ENCODE measurements at places on chromosomes 5 and 9.

DNA sequence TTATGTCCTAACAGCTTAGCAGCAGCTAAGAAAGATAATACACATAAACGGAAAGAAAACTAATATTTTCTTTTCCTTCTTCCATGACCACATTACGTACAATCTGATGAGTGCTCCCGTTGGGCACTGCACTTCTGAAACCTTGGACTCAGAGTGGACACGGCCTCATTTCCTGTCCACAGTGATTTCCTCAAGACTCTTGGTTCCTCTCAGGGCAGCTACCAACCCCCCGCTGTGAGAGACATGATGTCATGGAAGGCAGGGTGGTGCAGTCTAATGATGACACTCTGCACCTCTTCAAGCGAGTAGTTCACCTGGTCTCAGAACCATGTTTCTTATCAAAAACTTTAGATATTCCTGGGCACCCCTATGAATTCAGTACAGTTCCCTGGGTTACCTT is 68.7 kb upstream of the CTSL start:
- DNase-seq = no peak

DNA sequence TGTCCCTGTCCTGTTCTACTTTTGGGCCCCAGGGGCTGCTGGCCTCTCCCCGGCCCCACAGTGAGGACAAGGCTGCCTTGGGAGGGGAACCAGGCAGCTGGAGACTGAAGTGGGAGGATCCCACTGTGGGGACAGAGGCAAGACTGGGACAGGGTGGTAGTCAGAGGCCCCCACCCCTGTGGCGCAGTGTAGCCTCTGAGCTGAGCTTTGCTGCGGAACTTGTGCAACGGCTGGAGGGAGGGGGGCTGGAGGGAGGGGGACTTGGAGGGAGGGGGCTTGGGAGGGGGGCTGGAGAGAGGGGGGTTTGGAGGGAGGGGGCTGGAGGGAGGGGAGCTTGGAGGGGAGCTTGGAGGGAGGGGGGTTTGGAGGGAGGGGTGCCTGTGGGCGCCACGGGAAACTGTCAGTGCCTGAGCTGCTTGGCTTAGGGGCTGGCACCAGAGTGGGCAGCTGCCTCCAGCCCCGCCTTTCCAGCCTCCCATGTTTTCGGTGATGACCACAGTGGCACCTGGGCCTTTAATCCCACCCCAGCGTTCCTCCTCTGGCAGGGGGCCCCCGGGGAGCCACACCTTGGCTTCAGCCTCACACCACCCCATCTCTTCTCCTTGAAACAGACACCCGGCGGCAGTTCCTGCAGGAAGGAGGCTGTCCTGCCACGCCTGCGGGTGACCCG is 2.3 kb upstream of the FUT7 start:
- DNase-seq = no peak

GRCh38 chr9:105066275-105066865 is 138.4 kb upstream of the ABCA1 start:
- no peak for DNase-seq

- DNase-seq = no peak
Observed at GRCh38 chr9:124553738-124554137, 46.5 kb upstream of the NR5A1 start.

DNA sequence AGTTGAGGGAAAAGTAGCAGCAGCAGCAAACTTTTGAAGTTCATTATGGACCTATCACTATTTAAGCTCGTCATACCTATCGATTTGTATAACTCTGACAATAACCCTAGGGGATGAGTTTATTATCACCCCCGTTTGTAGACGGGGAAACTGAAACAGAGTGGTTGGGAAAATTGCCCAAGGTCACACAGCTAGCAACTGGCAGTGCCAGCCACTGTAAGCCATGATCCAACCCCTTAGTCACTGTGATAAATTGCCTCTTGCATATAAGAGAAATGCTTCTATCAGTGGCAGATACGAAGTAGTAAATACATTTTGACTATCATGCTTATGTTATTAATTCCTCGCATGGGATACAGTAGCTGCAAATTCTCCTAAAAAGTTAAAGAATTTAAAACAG is 73.3 kb upstream of the ATP10B start:
- no peak for DNase-seq

DNA sequence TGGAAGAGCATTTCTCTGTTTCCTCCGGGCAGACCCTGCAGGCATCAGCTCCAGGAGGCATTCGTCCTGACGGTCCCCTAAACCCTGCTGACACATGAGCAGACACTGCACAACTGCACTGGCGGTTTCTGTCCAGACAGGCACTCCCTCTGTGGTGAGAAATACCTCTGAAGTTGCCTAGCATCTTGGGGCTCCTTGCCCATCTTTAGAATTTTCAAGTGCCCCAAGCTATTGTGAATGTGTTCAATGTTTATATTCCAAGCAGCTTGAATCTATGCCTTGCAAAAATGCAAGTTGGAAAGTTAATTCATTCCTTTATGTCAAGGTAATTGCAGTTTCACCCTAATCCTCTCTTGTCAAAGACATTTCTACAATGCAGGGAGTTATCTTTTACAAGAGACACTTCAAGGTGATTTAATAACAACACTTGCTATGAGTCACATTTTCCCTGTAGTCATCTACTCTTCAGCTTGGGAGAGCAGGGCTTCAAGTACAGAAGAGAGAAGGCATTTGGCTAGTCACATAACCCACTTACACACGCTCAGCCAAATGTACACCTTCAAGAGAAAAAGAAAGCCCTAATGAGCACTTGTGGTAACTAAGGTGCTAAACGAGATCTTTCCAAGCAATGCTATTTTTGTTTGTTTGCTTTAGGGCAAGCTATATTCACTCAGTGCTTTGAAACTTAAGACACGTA is 302.5 kb downstream of the MLLT3 start:
- DNase-seq = no peak

- DNase-seq = no peak
Observed at GRCh38 chr5:16306812-16307211, 127.2 kb upstream of the MARCHF11 start.

DNA sequence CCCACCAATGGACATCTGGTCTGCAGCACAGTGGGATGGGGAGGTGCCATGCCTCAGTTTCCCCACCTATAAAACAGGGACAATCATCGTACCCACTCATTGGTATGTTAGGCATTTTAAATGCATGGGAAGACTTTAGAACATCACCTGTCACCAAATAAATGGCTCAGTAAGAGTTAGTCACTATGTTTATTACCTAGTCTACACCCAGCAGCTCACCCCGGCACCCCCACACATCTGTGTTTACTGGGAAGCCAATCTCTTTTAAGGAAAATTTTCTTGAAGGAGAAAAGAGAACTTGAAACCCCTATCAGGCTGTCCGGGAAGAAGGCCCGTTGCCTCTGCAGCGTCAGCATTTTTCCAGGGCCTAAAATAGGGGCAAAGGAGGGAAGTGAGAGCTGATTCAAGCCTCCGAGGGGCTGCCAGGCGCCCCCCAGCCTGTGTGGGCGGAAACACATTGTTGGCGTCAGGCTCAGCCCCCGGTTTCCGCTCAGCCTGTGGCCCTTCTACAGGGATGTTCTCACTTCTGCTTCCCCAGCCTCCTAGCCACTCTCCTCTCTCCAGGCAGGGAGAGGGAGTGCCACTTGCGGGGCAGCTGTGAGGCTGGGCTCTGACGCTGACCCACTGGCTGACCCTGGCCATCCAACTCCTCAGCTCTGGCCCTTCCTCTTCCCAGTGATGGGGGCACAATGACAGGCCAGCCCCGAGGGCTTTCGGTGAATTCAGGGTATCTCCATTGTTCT is 4.6 kb downstream of the CSF1R start:
- DNase-seq = no peak

GRCh38 chr5:173733425-173733824 is 117.0 kb upstream of the BOD1 start:
- no peak for DNase-seq

GRCh38 chr9:105157171-105157583 is 87.3 kb upstream of the SLC44A1 start:
- no peak for DNase-seq

DNA sequence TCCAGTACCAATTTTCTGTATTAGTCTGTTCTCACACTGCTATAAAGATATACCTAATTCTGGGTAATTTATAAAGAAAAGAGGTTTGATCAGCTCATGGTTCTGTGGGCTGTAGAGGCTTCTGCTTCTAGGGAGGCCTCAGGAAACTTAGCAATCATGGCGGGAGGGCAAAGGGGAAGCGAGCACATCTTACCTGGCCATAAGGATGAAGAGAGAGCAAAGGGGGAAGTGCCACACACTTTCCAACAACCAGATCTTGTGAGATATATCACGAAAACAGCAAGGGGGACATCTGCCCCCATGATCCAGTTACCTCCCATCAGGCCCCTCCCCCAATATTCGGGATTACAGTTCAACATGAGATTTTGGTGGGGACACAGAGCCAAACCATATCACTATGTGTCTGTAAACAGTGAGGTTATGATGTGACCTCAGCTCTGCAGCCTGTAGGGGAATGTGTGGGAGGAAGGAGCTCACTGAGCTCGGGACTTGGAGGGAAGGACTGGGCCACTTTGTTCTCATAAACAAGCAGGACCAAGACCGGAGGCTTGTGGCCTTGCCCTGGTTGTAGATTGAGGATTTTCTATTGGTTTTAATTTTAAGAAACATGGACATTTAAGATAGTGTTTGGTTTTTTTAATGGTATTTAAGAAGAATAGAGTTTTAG is 85.2 kb downstream of the EHMT1 start:
- no peak for DNase-seq

- DNase-seq = no peak
Observed at GRCh38 chr9:99385814-99386279, 163.8 kb downstream of the SEC61B start.

DNA sequence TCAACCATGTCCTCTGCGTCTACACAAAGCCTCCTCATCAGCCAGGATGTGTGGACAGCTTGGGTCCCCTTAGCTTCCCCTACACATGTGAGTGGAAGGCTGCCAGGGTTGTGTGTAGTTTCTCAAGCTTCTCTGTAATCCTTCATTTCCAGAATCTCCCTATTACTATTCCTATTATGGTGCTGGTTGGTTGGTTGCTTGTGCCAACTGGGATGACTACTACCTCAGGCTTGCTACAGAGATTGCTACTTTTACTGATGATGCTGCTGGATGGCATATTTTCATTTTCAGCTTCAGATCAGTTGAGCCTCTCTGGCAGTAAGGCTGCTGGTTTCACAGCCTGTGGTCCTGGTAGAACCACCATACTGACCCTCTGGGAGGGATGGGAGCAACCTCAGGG is 39.9 kb downstream of the ATG10 start:
- DNase-seq = no peak

DNA sequence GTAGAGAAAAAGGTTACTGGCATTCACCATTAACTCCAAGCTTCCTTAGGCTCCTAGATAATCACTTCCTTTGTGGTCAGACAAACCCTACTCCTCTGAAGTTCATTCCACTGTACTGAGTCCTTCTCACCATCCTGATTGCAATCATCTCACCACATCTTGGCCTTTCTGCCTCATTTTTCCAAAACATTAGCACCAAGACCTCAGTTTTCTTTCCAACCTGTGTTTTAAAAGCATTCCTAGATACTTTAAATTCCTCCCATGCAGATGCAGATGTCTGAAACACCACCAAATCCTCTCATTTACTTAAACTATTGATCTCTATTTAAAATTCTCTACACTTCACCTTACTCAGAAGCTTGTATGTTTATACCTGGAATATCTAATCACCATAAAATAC is 961.3 kb upstream of the CTNND2 start:
- no peak for DNase-seq

Measured in stimulated activated CD8-positive, alpha-beta memory T cell treated with anti-CD3 and anti-CD28 coated beads, Interleukin-7, amount 100 ng/mL, for 1 hour (primary cell).